Fibroblast of the conjunctiva (primary cell): ENCODE measurements at places on chromosomes 4 and X.

- DNase-seq = no peak
Observed at GRCh38 chr4:184850018-184850417, 24.2 kb upstream of the ACSL1 start.

GRCh38 chrX:32877592-32877991, 333.8 kb downstream of the DMD start:
- no peak for DNase-seq

- no peak for DNase-seq
Observed at GRCh38 chrX:53732797-53733196, 46.3 kb upstream of the HUWE1 start.

GRCh38 chr4:36081185-36081584, 163.1 kb downstream of the ARAP2 start:
- no peak for DNase-seq

- no peak for DNase-seq
Observed at GRCh38 chr4:36006226-36006625, 238.1 kb downstream of the ARAP2 start.

- peak; percentile 64 for DNase-seq
Observed at GRCh38 chr4:127055357-127055756, 577.4 kb upstream of the INTU start.

DNA sequence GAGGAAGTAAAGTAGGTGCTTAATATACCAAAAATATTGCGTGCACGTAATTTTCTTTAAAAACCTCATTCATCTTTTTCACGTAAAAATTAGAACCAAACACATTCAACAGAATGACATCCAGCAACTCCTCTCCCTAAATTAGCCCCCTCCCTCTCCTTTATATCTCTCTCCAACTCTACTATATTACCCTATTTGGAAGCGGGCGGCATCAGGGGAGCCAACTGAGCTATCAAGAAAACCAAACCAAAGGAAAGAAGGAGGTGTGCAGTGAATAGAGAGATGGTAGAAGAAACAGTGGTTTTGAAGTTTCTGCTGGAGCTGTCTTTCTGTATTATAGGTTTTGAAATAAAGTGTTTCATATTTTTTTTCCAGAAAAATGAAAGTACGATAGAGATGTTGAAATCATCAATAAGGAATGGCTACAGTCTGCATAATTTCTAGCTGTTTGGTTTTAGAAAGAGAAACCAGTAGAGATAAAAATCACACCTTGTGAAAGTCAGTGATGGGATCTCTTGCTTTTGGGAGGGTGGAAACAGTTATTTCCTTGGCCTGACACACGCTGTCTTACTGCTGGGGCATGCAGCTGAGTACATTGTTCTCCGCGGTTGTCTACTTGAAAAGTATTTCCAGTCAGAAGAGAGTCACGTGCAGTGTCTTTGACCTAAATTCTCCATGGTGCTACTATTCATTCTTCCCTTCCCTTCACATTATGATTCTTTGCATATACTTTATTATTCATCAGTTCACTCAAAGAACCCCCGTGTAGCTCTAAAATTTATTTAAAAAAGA, 94.1 kb upstream of the WDR17 start:
- no peak for DNase-seq

GRCh38 chrX:10048076-10048475, 80.9 kb downstream of the CLDN34 start:
- no peak for DNase-seq

GRCh38 chr4:104519588-104519987, 24.9 kb upstream of the CXXC4 start:
- no peak for DNase-seq

DNA sequence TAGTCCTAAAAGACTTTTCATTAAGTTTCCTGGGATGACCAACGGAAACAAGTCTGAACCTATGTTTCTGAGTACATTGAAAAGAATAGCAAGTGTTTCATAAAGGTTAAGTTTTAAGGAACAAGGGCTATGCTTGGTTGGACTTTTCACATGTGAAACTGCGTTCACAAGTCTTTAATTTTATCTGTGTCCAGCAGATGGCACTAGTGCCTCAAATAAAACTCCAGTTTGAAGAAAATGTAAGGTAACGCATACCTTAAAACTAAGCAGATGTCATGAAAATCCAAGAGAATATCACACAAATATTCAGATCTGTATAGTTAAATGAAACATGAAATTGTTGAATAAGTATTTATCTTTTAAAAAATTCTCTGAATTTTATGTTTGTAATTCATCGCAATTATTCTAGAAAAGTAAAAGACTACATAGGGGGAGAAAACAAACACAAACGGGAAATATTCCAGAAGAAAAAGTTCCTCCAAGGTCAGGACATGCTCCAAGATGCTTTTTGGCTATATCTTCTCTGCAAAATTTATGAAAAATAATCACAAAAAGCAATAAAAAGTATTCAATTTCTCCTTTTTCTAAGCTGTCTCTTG, 89.6 kb upstream of the MAD2L1 start:
- DNase-seq = peak; percentile 91

- no peak for DNase-seq
Observed at GRCh38 chr4:25290490-25291067, 22.0 kb upstream of the ZCCHC4 start.

GRCh38 chrX:119871245-119871598, 311 bp downstream of the RNF113A start:
- no peak for DNase-seq

DNA sequence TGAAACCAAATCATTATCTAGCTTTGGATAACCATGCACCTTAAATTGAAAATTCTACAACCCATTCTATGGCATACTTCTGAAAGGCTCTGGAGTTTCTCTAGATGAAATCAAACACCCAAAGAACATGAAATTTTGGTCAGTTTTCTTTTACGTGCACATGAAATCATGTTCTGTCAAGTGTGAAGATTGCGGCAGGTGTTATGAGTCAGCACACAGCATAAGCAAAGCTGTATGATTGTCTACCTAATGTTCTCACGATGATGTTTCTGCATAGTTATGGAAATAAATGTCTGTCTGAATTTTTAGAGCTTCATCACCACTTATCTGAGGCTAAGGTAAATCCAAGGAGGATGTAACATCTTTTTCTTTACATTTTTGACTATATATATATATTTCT, 495.3 kb downstream of the IL1RAPL1 start:
- no peak for DNase-seq

GRCh38 chr4:147093206-147093605, 147.5 kb upstream of the TTC29 start:
- no peak for DNase-seq

- DNase-seq = no peak
Observed at GRCh38 chrX:10177601-10178000, 20.8 kb downstream of the CLCN4 start.

GRCh38 chr4:2935762-2936743, 27.2 kb downstream of the NOP14 start:
- DNase-seq = no peak

- no peak for DNase-seq
Observed at GRCh38 chr4:148287111-148287510, 155.1 kb downstream of the NR3C2 start.

DNA sequence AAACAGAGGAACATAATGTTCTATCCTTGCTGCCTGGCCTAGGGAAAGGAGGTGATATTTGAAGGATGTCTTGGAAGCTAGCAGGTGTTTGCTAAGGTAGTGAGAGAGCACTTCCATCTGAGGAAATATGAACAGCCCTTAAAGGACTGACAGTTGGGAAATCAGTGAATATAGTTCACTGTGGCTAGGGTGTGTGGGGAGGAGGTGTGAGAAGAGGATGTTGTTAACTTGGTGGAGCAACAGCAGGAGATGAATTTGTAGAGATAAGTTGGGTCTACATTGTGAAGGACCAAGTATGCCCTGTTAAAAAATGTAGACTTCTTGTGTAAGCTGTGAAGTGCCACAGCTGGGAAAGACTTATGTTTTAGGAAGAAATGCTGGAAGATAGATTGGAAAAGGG, 25.5 kb downstream of the TBC1D19 start:
- no peak for DNase-seq

DNA sequence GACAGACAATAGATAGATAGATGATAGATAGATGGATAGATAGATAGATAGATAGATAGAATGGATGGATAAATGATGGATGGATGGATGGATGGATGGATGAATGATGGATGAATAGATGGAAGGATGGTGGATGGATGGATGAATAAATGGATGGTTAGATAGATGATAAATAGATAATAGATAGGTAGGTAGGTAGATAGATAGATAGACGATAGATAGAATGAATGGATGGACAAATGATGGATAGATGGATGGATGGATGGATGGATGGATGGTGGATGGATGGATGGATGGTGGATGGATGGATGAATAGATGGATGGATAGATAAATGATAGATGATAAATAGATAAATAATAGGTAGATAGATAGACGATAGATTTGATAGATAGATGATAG, 287.4 kb downstream of the CRLF2 start:
- no peak for DNase-seq

DNA sequence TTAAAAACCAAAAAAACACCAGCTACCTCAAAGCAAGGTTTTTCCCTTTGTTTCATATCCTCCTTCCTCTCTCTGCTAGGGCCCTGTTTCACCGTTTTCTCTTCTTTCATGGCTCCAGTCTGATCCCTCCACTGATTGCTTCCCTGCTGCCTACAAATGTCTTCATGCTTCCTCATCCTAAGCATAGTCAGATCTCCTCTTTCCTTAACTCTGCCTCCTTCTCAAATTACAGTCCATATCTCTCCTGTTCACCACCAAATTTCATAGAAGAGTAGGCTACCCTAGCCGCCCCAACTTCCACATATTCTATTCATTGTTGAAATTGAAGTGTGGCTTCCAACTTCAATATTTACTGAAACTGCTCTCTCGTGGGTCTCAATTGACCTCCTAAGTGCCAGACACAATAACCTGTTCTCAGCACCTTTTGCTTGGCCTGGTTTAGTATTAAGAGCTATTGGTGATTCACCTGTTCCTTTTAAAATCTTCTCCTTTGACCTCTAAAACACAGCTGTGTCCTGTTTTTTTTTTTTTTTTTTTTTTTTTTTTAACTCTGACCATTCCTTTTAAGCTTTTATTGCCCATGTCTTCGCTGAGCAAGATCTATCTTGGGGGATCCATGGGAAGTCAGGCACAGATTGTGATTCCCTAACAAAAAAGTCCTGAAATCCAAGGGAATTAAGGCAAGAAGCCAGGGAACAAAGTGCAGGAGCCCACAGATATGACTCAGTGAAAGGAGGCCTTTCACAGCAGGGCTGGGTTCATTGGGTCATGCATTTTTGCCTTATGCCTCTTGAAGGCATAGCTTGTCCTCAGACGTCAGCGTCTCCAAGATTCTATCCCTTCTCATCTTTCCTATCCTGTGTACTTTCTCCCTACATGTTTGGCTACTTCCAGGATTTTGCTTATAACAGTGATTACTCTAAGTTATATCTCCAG, 85.4 kb downstream of the RPS3A start:
- no peak for DNase-seq

DNA sequence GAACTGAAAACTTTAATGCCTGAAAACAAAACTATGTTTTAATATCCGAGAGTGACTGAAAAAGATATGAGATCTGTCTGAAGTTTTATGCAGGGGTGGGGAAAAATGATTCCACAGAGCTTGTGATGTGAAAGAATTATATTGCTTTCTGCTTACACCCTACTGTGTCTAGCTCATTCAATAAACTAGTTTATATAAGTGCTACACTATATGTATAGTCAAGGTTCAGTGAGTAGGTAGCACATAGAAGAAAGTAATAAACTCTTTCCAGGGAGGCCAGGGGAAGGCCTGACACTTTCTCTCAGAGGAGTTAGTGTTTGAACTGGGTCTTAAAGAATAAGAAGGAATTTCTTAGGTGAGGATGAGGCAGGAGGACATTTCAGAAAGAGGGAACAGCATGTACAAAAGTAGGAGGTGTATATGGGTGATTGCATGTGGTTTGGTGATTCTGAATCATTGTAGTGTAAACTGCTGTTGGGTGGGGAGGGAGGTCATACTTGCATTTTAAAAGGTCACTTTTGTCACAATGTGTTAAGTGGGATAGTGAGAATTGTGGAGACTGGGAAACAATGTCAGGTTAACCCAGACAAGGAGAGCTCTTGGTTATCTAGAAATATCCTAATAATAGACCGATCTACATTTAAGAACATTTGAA, 25.1 kb upstream of the TEX13D start:
- DNase-seq = no peak

DNA sequence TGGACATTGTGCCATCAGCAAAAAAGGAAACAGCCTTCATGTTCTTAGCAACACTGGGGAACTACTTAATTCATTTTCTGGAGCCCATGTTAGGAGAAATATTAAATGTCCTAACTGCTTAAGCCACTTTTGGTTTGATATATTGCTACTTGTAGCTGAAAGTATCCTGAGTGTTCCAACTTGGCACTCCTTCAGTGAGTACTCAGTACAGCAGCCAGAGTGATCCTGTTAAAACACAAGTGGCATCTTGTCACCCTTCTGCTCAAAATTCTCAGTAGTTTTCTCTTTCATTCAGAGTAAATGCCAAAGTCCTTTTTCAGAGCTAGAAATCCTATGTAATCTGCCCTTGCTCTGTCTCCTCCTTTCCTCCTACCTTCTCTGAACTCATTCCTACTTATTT, 522.0 kb downstream of the GRID2 start:
- DNase-seq = no peak

DNA sequence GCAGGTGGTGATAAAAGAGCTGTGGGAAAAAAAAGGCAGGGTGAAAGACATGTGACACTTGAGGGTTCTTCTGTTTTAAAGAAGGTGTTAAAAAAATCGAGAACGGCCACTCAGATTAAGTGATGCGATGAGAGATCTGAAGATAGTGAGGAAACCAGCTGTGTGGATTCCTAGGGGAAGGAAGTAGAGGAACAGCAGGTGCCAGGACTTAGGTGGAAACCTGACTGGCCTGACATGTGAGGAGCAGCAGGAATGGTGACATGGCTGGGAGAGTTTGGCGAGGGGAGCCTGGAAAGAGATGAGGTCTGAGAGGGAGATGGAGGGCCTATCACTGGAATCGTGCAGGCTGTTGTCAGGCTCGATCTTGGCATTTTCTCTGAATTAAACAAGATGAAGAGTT, 55.5 kb downstream of the BMPR1B start:
- DNase-seq = no peak

GRCh38 chrX:47651043-47651905, 911 bp upstream of the ELK1 start:
- DNase-seq = no peak

GRCh38 chr4:33512397-33512796, 2731.9 kb downstream of the ARAP2 start:
- DNase-seq = no peak

DNA sequence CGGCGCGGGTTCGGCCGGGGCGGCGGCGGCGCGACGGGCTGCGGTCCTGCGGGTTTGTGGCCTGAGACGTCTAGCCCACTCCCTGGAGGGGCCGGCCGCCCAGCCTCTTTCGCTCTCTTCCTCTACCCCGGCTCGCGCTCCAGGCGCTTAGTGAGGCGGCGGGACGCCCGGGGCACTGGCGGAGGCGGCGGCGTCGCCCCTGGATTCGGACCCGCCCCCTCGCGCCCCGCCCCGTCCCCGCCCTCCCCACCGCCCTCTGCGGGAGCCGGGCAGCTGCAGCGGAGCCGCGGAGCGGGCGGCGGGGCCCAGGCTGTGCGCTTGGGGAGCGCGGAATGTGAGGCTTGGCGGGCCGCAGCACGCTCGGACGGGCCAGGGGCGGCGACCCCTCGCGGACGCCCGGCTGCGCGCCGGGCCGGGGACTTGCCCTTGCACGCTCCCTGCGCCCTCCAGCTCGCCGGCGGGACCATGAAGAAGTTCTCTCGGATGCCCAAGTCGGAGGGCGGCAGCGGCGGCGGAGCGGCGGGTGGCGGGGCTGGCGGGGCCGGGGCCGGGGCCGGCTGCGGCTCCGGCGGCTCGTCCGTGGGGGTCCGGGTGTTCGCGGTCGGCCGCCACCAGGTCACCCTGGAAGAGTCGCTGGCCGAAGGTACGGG, at the start of gene BMP2K:
TSS of gene BMP2K (plus strand) at position 272 of the 650 bp plus-strand sequence. CDS start at position 466, 194 bp downstream.
- DNase-seq = peak; percentile 47

- peak; percentile 71 for DNase-seq
Observed at GRCh38 chrX:133645977-133646718, 230.9 kb upstream of the GPC4 start.

GRCh38 chr4:41598580-41598979, 60.6 kb downstream of the LIMCH1 start:
- DNase-seq = no peak
